Mammary epithelial cell (primary cell): ENCODE measurements at places on chromosomes 16 and 17. TPM values are rescaled to one million over a fixed set of nuclear protein-coding genes. Genes with fewer than 3 reads are reported as not detected.

Gene KRT28
- total RNA-seq, result not detected in 2 replicates

Gene NUPR1
- 160 and 359 TPM in 2 replicates for total RNA-seq

Gene DRG2
- 31.0 and 36.3 TPM in 2 replicates for total RNA-seq

DNA sequence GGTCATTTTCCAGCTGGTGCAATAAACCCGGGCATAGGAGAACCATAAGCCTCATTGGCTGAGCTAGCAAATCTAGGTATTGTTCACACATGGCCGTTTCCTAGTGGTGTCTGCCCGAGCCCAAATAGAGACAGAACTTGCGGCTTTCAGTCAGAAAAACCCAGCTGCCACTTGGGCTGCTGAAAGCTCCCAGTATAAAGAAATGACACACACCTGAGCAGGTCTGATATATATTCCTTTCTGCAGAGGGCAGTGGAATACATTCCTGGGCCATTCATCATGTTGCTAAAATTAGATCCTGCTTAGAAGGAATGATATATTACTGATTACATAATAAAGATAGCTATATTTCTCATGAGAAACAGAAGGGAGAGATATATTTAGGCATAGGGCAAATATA, 83.9 kb upstream of the IRX5 start:
- peak; percentile 91 for DNase-seq

- no peak for DNase-seq
Measured at GRCh38 chr16:57031156-57031555, 41.8 kb downstream of the NLRC5 start.
